ENCODE measurements at places on chromosomes 1 and 21. TPM values are rescaled to one million over a fixed set of nuclear protein-coding genes. Genes with fewer than 3 reads are reported as not detected.

- DNase-seq, result no peak
Measured at GRCh38 chr1:46203738-46204405, 738 bp downstream of the LURAP1 start.

GRCh38 chr1:172513479-172513878 lies 19.5 kb upstream of the SUCO start:
- no peak for DNase-seq

The ECM1 gene
- 27.5 TPM for total RNA-seq

The TRIM67 gene
- not detected for total RNA-seq

GRCh38 chr1:32706491-32706890 lies 3.9 kb upstream of the SYNC start:
- no peak for DNase-seq
